ENCODE measurements at places on chromosomes 1 and 21. TPM values are rescaled to one million over a fixed set of nuclear protein-coding genes. Genes with fewer than 3 reads are reported as not detected.

BMP8A gene
- 0.70 TPM for total RNA-seq

MLLT11 gene
- total RNA-seq, result 4.1 TPM

OR10Z1 gene
- total RNA-seq, result not detected

CASQ1 gene
- total RNA-seq, result 103 TPM

KCNE1 gene
- 0.82 TPM for total RNA-seq

OR10J1 gene
- not detected for total RNA-seq

MRPS6 gene
- 44.3 TPM for total RNA-seq

HFM1 gene
- 9.0 TPM for total RNA-seq

LYPD8 gene
- total RNA-seq, result not detected

GNG12 gene
- 81.9 TPM for total RNA-seq

ERG gene
- 14.6 TPM for total RNA-seq

EVA1C gene
- total RNA-seq, result 3.3 TPM

KRTAP24-1 gene
- not detected for total RNA-seq
